ENCODE measurements at places on chromosomes 11 and 22.
A peak's percentile ranks its signal among the peaks of the same experiment; 100 is the strongest.

- no peak for DNase-seq
Observed at GRCh38 chr11:32034680-32035079, 56.2 kb upstream of the RCN1 start.

GRCh38 chr11:123330471-123330870 lies 99.6 kb upstream of the GRAMD1B start:
- no peak for DNase-seq

- DNase-seq, result no peak
Observed at GRCh38 chr11:95522874-95523273, 266.7 kb downstream of the FAM76B start.

DNA sequence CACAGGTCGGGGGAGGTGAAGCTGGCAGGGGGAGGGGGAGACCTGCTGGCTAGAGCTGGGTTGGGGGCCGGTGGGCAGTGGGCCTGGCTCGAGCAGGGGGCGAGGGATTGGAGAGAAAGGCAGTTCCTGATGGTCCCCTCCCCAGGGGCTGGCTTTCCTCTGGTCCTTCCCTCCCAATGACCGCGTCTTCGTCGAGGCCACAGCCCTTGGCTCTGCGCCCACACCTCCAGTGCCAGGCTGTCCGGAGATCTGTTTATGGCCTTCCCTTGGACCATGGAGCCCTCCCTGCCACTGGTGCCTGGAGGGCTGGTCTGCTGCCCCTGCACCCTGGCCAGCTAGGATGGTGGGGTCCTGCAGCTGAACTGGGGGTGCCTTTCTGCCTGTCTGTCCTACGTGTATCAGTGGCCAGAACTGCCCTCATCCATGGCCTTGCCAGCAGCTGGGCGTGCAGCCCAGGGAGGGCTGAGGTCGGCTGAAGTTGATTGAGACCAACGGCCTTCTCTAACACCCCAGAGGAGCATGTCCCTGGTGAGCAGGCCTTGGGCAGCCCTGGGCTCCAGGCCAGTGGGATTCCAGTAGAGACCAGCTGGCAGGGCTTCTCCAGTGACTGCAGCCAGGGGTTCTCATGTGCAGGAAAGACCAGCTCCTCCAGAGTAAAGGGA lies 12.3 kb downstream of the TANGO2 start:
- DNase-seq, result no peak

DNA sequence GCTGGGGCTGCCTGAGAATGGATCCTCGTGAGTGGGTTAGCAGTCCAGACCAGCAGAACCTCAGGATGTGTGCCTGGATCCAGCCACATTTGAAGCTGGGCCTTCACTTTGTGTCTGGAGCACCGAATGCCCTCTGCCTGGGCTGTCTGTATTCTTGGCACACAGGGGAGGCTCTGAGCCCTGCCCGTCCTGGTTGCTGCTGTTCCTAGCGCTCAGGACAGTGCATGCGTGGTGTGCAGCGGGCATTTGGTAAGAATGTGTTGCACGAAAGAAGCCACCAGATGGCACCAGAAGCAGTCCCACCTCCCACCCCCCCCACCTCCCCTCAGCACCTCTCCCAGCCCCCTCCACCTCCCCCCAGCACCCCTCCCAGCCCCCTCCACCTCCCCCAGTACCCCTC lies 4.1 kb upstream of the MAPK11 start:
- DNase-seq, result peak; percentile 79

GRCh38 chr22:46002757-46003270 lies 25.9 kb upstream of the WNT7B start:
- no peak for DNase-seq

GRCh38 chr22:39519681-39520225 lies 609 bp upstream of the ATF4 start:
- peak; percentile 99 for DNase-seq

GRCh38 chr22:39528080-39528661 lies 4.4 kb downstream of the RPS19BP1 start:
- no peak for DNase-seq

DNA sequence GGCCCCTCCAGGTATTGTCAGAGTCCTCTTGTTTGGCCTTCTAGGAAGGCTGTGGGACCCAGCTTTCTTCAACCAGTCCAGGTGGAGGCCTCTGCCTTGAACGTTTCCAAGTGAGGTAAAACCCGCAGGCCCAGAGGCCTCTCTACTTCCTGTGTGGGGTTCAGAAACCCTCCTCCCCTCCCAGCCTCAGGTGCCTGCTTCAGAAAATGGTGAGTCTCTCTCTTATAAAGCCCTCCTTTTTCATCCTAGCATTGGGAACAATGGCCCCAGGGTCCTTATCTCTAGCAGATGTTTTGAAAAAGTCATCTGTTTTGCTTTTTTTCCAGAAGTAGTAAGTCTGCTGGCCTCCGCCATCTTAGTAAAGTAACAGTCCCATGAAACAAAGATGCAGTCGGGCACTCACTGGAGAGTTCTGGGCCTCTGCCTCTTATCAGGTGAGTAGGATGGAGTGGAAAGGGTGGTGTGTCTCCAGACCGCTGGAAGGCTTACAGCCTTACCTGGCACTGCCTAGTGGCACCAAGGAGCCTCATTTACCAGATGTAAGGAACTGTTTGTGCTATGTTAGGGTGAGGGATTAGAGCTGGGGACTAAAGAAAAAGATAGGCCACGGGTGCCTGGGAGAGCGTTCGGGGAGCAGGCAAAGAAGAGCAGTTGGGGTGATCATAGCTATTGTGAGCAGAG lies at the start of gene CD3E:
TSS of gene CD3E (plus strand) at position 163 of the 681 bp plus-strand sequence. CDS start at position 386, 223 bp downstream.
- no peak for DNase-seq

DNA sequence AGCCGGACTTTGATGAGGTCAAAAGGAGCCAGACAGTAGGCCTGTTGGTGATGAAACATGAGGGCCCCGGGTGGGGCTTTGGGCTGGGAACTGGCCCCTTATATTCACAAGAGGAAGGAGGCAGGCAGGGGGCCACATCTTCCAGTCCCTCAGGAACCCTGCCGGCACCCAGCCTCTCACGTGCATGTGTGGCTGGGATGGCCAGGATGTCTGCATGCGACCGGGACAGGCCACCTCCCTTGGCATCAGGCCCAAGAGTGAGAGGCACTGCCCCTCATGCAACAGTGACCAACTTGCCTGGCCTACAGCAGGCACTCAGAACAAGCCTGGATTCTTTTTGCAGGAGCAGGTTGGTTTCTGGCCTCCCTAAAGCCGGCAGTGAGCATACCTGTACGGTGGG lies 5.4 kb downstream of the SLC25A45 start:
- DNase-seq, result no peak

DNA sequence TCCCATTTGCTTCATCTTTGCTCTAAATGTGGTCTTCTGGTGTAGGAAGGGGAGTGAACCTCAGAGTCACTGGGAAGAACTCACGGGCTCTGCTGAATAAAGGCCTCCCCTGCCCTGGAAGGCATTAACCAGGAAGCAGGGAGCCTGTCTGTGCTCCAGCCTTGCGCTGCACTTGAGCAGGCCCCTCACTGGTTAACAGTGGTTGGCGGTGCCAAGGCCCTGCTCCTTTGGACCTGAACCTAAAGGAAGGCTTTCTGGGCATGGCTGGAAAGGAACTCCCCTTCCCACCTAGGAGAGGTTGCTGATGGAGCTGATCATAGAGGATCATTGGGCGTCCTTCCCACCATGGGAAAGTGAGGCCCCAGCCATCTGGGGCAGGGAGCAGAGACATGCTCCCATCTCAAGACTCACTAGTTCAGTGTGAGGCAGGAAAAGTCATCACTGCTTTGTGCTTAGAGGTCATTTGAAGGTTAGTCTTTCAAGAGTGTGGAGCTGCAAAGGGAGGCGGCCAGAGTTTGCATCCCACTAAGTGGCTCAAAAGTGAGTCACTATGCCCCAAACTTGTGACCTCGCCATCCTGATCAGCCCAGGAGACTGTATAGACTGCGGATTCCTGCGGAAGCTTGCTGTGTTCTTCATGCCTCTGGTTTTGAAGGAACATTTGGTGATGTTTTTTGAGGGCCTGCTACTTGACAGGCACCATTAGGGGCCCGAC lies 50.4 kb downstream of the DBX1 start:
- DNase-seq, result no peak

DNA sequence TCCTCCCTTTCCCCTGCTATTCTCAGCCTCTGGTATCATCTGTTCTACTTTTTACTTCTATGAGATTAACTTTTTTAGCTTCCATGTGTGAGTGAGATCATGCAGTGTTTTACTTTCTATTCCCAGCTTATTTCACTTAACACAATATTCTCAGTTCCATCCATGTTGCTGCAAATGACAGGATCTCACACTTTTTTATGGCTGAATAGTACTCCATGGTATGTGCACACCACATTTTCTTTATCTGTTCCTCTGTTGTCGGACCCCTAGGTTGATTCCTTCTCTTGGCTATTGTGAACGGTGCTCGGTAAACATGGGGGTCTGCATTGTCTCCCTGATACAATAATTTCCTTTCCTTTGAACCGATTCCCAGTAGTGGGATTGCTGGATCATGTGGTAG lies 81.0 kb upstream of the RAB1B start:
- no peak for DNase-seq

DNA sequence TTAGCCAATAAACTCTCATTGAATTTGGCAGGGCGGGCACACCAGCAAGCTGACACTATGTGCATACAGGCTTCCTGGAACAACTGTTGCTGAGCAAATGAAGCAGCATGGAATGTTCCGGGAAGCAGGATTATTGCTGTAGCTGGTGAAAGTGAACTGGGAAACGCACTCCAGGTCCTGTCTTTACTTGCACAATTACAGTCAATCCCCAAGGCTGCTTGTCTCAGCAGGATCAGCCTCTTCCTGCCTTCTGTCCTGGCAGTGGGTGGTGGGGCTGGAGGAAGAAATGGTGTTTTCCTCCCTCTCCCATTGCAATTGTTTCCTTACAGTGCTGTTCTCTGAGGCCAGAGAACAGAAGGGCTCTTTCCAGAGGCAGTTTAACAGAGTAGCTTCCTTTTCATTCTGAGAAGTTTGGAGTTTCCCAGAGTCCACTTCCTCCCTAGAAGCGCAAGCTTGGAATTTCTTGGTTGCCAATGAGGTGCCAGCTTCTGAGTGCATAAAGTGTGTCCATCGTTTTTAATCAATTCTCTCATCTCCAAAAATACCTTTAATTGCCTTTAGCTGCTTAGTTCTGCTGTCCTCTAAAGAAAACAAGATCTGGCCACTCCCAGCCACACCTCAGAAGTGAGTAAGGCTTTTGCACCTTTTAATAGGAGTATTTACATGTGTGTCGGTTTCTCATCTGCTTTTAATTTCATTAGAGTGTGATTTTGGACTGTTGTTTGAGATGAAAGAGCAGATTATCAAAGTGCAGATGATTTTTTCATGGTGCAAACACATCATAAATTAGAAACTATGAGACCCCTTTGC lies 19.9 kb downstream of the CD44 start:
- no peak for DNase-seq

GRCh38 chr22:19167106-19167869 lies 11.2 kb downstream of the SLC25A1 start:
- no peak for DNase-seq

DNA sequence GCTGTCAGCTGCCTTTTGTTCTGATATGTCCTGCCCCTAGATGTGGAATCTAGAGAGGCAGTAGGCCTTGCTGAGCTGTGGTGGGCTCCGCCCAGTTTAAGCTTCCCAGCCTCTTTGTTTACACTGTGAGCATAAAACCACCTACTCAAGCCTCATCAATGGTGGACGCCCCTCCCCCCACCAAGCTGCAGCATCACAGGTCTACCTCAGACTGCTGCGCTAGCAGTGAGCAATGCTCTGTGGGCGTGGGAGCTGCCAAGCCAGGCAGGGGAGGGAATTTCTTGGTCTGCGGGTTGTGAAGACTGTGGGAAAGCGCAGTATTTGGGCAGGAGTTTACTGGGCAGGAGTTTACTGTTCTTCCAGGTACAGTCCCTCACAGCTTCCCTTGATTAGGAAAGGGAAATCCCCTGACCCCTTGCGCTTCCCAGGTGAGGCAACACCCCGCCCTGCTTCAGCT lies 98.5 kb downstream of the SMCO4 start:
- peak; percentile 15 for DNase-seq

DNA sequence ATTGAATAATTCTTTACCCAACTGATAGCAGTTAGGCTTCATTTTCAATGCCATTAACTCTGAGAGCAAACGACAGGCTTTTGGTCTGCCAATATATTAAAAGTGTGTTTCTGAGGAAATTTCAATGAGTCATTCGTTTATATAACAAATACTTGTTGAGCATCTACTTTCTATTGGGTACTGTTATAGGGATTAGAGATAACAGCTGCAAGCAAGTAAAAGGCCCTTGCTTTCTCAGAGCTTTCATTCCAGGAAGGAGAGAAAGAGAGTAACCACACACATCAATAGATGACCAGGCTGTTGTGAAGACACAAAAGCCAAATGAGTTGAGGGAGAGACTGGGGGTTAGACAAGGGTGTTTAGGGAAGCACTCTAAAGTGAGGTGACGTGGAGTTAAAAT lies 35.7 kb downstream of the CD44 start:
- DNase-seq, result no peak

DNA sequence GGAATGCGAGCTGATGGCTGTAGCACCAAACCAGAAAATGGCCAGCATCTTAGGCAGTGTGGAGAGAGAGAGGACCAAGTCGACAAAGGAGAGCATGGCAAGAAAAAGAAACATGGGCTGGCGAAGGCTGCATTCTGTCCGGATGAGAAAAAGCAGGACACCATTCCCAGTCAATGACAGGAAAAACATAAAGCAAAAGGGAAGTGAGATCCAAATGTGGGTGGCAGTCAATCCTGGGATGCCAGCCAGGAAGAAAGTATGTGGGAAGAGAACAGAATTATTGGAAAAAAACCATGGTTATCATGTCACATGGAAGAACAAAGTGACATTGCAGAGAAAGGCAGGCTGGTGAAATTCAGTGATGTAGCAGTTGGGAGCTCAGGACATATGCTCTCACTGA lies 36.9 kb upstream of the OR56A1 start:
- DNase-seq, result no peak

- no peak for DNase-seq
Observed at GRCh38 chr22:45877651-45878050, 99.3 kb downstream of the WNT7B start.

DNA sequence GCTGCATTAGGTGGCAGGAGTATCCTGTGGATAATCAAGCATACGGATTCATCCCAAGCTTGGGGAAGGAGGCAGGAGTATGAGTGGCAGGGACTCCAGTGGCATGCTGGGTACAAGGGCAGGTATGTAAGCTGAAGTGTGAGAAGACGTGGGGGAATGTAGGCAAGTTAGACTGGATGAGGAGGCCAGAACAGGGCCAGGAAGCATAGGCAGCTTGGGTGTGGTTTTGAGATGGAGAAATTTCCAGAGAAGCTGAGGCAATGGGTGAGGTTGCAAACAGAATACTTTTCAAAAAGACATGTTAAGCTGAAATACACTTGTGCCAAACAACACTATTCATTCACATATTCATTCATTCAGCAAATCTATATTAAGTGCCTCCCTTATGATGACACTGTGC lies 43.1 kb upstream of the AMOTL1 start:
- DNase-seq, result no peak

DNA sequence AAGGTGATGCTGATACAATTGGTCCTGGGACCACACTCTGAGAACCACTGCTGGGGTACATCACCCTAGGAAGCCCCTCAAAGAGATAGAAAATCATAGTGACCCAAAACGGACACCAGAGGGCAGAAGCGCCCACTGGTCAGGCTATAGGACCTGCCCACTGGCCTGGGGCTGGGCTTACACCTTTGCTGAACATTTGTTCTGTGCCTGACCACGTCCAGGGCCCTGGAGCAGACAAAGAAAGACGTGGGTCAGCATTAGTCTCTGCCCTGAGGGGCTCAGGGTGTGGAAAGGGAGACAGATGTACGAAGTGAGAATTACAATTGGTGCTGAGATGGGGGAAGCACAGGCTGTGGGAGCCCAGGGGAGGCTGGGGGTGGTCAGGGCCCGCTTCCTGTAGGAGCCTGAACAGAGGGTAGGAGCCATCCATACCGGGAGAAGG lies 14.4 kb upstream of the SERPINH1 start:
- DNase-seq, result peak; percentile 62

Data from RPMI8226 (cell line).